Stimulated activated naive CD8-positive, alpha-beta T cell treated with anti-CD3 and anti-CD28 coated beads, Interleukin-15, Interleukin-2, amounts not matched to agents 100 U/mL and 50 U/mL, for 24 hours (primary cell): ENCODE measurements at places on chromosomes 1 and 21.

GRCh38 chr21:43337901-43338655 lies 88.9 kb downstream of the SIK1 start:
- DNase-seq, result no peak

- DNase-seq, result no peak
These were observed 85.9 kb downstream of the NAV1 start for GRCh38 chr1:201624741-201625225.

GRCh38 chr21:44013380-44014088 lies 1.4 kb downstream of the TRAPPC10 start:
- DNase-seq, result peak; percentile 58

GRCh38 chr1:107460035-107460434 lies 319.2 kb downstream of the NTNG1 start:
- DNase-seq, result no peak

DNA sequence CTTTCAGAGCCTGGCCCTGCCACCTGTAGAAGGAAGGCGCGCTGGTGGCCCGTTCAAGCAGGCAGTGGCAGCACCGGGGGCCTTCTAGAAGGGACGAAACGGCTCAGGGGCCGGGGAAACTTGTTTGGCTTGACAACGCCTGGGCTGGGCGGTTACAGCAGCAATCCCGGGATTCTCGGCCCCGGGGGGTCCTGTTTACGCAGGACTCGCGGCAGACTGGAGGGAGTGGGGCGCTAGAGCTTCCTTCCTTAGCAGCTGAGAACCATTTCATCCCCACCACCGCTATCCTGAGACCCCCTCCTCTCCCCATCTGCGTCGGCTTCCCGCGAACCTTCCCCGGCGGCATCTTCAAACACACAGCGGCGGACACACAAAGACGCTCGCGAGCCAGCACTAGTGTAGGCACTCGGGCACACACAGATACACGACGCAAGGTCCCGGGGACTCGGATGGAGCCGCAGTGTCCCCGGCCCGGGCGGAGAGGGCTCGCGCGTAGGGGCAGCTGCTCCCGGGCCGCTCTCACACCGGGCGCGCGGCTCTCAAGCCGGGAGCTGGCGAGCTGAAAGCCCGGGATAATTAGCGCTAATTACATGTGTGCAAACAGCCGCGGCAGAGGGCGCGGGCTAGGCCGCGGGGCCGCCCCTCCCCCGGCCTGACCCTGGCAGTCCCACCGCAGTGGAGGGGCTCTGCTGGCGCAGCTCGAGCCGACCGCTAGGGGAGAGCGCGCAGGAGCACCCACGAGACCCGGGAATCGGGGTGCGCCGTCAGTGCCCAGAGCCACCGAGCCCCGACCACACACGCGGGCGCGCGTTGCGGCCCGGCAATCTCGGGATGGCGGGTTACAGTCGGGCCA lies 271.4 kb downstream of the FOXD2 start:
- DNase-seq, result peak; percentile 20

- no peak for DNase-seq
These were observed 45.7 kb upstream of the DISC1 start for GRCh38 chr1:231580874-231581273.

- DNase-seq, result no peak
These were observed 176.8 kb downstream of the ATP6V1G3 start for GRCh38 chr1:198363625-198364151.

GRCh38 chr1:226560243-226560642 lies 11.7 kb downstream of the STUM start:
- no peak for DNase-seq

- no peak for DNase-seq
These were observed 120.8 kb upstream of the DSCAM start for GRCh38 chr21:40967771-40968170.

GRCh38 chr1:166283190-166283589 lies 116.4 kb upstream of the FAM78B start:
- no peak for DNase-seq

GRCh38 chr21:31844206-31844605 lies 28.6 kb upstream of the HUNK start:
- DNase-seq, result no peak

GRCh38 chr1:237763137-237763536 lies 127.6 kb downstream of the ZP4 start:
- DNase-seq, result no peak

DNA sequence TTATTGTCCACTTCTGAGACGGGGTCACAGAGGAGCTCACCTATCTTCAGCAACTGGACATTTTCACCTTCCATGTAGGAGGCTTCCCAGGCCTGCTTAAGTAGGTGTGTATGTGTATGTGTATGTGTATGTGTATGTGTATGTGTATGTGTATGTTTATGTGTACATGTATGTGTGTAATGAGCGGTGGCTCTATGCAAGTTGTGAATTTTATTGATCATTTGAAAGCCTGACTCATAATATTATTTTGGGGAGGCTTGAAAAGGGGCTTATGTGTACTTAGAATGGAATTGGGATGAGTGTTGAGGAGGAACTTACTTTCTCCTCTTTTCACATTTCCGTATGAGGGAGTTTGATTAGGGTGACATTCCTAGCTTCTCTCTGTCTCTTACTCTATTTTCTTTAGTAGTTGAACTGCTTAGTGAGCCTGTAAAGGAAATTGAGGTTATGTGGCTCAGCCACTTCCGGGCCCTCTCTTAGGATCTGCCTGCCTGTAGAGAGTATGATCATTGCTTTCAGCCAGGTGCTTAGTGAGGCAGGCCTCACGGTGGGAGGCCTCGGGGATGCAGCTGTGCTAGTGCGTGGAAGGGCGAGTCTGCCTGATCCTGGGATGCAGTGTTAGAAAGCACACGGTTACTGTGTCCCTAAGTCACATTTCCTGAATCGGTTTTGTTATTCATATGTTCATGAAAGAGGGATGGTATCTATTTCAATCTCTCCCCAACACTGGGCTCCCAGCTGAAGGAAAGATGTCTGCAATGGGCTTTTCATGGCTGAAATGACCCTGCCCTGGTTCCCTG lies 61.0 kb downstream of the IER5 start:
- peak; percentile 72 for DNase-seq

- no peak for DNase-seq
These were observed 134.0 kb upstream of the ETS2 start for GRCh38 chr21:38671773-38672172.

GRCh38 chr21:16588433-16588860 lies 858.7 kb downstream of the USP25 start:
- no peak for DNase-seq

DNA sequence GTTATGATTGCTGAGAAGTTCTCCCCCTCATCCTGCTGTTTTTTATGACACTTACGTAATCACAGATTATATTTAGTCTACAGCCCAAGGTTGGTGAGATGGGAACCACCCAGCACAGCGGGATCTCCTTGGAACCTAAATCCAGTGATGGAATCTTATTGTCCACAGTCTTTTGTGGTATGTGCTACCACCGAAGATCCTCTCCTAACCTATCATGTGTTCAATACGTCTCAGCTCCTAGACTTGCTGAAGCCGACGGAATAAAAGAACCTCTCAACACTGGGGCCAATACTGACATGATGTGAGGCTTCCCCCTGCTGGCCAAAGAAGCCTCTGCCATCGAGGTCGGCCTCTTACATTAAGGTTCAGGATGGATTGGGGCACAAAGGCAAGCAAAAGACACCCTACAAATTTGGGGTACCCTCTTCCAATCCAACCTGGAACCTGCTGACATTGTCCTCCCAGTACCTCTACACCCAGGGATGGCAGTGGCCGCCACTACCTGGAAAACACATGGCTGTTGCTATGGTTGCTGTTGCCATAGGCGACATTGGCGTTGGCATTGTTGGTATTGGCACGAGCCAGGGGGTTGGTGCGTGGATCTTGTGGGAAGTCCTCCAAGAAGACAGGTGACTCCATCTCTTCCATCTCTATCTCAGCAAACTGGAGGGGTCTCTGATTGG lies 19.4 kb upstream of the KIF21B start:
- DNase-seq, result peak; percentile 72

- DNase-seq, result no peak
These were observed 4.6 kb downstream of the VSIG8 start for GRCh38 chr1:159857889-159858288.

DNA sequence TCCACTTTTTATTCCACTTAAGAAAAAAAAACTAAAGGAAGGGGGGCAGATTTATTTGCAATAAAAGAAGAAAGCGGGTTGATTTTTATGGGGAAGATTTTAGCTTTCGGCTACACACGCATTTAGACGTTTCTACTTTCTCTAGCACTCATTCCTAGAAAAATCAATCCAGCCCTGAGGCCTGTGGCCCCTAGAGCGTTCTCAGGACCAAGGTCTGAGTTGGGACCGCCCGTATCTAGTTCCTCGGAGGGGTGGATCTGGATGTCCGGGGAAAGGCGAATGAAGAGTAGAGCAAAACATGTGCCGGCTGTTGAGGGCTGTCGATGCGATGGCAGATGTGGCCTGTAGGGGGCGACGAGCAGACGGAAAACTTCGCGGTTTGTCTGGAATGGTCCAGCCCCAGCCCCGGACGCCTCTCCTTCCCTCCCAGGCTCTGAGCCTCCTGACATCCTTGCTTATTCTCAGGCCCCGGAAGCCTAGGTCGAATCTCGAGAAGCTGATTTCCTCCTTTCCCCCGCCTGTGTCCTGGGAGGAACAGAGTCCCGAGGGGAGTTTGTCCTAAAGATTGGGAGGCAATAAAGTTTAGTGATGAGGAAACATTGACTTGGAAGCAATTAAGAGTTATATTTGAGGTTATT lies 5.2 kb downstream of the FOXD3 start:
- DNase-seq, result peak; percentile 66

GRCh38 chr1:68542586-68542985 lies 45.7 kb upstream of the DEPDC1 start:
- DNase-seq, result no peak

DNA sequence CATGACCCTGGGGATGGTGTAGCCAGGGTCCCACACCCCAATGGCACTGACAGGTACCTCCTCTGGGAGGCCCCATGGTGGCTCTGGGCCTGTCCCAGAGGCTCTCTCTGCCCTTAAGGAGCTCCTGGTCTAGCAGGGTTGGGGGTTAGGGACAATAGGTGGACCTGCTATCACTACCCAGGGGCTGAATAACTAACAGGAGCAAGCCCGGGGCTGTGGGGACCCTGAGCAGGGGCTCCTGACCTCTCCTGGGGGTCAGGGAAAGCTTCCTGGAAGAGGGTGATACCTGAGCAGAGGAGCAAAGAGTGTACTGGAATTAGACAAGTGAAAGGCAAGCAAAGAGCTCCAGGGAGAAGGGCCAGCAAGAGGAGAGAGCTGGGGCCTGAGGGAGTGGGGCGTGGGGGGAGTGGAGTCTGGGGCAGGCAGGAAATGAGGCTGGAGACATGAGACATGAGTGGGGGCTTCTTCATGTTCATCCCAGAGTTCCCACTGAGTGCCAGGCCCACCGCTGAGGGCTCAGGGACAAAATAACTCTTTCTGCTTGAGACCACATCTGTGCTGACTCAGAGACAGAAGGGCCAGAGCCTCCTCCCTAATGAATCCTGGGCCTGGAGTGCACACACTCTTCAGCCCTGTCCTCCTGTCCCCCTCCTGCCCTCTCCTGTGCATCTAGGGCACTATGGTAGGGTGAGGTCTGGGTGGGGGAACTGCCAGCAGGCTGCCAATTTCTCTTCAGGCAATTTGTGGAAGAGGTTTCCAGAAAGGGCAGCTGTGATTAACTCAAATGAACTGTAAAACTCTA lies 517.6 kb downstream of the PTPRU start:
- no peak for DNase-seq

GRCh38 chr1:24830680-24831272 lies 85.5 kb downstream of the CLIC4 start:
- no peak for DNase-seq

GRCh38 chr1:2151252-2151651 lies 43.3 kb downstream of the FAAP20 start:
- DNase-seq, result no peak

DNA sequence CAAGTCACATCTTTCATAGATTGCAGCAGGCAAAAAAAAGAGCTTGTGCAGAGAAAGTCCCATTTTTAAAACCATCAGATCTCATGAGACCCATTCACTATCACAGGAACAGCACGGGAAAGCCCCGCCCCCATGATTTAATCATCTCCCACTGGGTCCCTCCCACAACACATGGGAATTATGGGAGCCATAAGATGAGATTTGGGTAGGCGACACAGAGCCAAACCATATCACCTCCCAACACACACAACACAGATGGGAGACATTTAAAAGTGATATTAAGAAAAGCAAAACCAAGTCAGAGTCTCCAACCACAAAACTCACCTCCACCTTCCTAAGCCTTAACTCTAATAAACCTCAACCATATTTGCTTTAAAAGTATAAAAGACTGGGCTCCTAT lies 61.5 kb upstream of the TIAM1 start:
- DNase-seq, result no peak

- DNase-seq, result no peak
These were observed at the start of gene CYYR1 for GRCh38 chr21:26572702-26573381. Gene CYYR1 (minus strand): TSS chr21:26573286. CDS start chr21:26572940, 346 bp downstream.

DNA sequence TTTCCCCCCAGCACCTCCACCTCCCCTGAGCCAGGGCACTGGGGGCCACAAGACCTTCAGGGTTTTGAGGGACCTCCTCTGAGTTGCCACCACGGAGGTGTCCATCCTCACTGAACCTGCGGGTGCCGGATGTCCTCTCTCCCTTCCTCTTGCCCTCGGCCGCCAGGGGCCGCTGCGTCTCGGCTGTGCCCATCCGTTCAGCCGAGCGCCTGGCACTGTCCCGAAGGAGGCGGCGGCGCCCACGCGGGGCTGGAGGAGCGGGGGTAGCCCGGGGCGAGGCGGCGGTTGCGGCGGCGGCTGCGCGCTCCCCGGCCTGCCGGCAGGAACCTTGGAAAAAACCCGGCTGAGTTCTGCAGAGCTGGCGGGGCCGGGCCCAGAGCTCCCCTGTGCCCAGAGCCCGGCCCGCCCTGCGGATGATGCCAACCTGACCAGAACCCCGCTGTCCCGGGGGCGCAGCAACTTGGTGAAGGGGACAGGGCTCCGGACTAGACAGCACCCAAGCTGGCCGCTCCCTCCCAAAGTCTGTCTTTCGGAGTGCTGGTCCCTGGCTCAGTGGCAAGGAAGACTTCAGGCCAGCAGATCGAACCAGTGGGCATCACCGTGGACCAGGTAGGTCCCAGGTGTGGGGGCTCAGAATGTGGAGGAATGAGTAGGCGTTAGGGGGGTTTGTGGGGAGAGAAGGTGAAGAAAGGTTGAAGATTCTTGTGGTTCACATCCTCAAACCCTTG lies 3.7 kb upstream of the PPM1J start:
- peak; percentile 87 for DNase-seq

DNA sequence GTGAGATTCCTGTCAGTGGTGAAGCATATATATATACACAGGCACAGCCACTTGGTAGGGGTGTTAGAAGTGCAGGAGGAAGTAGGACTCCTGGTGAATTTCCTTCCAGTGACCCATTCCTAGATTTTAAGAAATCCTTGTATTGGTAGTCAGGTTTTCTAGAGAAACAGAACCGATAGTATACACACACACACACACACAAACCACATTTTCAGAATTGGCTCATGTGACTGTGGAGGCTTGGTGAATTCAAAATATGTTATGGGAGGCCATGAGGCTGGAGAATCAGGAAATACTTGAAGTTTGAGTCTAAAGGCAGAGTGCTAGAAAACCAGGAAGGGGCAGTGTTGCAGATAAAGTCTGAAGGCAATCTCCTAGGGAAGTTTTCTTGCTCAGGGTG lies 114.2 kb downstream of the FCRL5 start:
- no peak for DNase-seq

GRCh38 chr1:101008229-101008834 lies 17.3 kb downstream of the DPH5 start:
- DNase-seq, result no peak
